Amniotic epithelial cell (primary cell): ENCODE measurements at places on chromosomes 7 and 10.

GRCh38 chr7:30163231-30163894, 28.6 kb downstream of the MTURN start:
- no peak for DNase-seq

GRCh38 chr10:61891906-61892585, 9.5 kb upstream of the ARID5B start:
- no peak for DNase-seq

GRCh38 chr10:10530313-10530712, 487.4 kb upstream of the CELF2 start:
- DNase-seq, result no peak

DNA sequence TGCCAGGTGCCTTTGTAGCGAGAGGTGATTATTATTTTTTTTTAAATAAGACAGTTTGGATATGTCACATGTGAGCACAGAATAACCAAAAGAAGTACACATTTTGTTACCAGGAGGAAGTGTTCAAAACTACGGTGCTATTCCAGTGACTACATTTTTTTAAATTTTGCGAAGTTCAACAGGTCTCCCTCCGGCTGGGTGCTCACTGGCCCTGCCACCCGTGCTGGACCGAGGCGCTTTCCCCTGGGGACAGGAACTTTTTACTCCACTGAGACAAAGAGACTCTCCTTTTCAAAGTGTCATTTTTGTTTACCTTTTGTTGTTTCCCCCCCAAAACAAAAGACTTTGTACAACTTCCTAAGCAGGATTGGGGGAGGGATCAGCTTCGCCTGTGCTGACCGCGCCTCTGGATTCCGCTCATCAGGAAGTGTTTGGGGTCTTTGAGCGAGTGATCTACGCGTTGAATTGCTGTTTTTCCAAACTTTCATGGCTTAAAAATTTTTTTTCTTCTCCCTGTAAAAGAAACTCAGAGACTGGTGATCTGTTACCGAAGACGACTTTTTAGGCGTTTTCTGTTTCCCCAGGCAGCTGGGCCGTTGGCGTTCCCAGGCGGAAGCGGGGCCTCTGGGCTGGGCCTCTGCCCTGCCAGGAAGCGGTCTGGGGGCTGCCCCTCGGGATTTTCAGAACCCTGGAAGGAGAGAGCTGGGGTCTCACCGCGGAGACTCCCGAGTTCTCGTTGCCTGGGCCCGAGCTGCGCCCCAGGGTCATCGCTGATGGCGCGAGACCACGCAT, 7.2 kb downstream of the EN2 start:
- no peak for DNase-seq

GRCh38 chr10:72096115-72097000, 8.0 kb upstream of the SPOCK2 start:
- peak; percentile 77 for DNase-seq
